ENCODE measurements at places on chromosomes 6 and 20.
A peak's percentile ranks its signal among the peaks of the same experiment; 100 is the strongest.

GRCh38 chr6:16130932-16131387 lies 2.1 kb downstream of the MYLIP start:
- peaks cover 48% of the 10 kb centered on the region for H3K4me1 ChIP-seq
- H3K36me3 ChIP-seq: peaks cover 11% of the 10 kb centered on the region
- peak overlapping the region; percentile 99 for H3K4me3 ChIP-seq
- peaks cover 15% of the 10 kb centered on the region for H3K27me3 ChIP-seq
- DNase-seq: peak; percentile 43

- DNase-seq: no peak
- no peak overlapping the region for H3K4me3 ChIP-seq
- H3K27me3 ChIP-seq: peaks cover 5% of the 10 kb centered on the region
- H3K4me1 ChIP-seq: no peaks in the 10 kb centered on the region
Observed at GRCh38 chr6:22236626-22237414, 60.0 kb downstream of the PRL start.

GRCh38 chr6:57222743-57223077 lies 603 bp upstream of the RAB23 start:
- H3K27me3 ChIP-seq: peaks cover 47% of the 10 kb centered on the region
- peaks cover 15% of the 10 kb centered on the region for H3K4me1 ChIP-seq
- peak overlapping the region; percentile 100 for H3K4me3 ChIP-seq
- peaks cover 2% of the 10 kb centered on the region for H3K36me3 ChIP-seq
- peak; percentile 4 for DNase-seq

GRCh38 chr6:70124882-70125545 lies 177.9 kb downstream of the COL9A1 start:
- no peaks in the 10 kb centered on the region for H3K36me3 ChIP-seq
- H3K27ac ChIP-seq: no peak overlapping the region
- DNase-seq: no peak

DNA sequence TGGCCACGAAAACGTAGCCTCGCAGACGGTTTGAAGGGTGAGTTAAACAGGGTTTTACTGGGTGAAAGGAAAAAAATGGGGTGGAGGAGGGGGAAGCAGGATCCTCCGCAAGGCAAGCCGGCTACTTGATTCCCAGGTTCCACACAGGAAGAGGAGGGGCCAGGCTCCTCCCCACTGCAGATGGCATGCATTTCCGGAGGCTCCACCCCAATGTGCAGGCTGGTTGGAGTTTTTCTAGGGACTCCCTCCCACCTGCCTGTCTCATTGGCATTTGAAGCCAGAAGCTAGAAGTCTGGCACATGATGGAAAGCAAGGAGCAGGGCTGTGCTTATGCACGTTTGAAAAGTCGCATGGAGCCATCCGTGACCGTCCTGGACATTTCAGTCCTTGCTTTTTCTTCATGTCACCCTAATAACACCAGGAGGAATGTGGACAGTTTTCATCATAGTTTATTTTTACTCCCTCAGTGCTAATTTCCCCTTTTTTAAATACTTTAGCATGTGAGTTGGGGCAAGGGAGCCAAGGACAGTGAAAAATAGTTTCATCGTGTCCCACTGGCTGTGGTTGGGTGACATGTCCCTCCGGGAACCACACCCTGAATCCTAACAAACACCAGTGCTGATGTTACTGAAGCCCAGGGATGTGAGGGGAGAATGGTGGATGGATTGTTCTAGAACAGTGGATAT lies 100.1 kb upstream of the INSM1 start:
- peaks cover 12% of the 10 kb centered on the region for H3K27me3 ChIP-seq
- H3K4me3 ChIP-seq: no peak overlapping the region
- H3K4me1 ChIP-seq: no peaks in the 10 kb centered on the region
- no peak for DNase-seq
- no peak overlapping the region for H3K27ac ChIP-seq

DNA sequence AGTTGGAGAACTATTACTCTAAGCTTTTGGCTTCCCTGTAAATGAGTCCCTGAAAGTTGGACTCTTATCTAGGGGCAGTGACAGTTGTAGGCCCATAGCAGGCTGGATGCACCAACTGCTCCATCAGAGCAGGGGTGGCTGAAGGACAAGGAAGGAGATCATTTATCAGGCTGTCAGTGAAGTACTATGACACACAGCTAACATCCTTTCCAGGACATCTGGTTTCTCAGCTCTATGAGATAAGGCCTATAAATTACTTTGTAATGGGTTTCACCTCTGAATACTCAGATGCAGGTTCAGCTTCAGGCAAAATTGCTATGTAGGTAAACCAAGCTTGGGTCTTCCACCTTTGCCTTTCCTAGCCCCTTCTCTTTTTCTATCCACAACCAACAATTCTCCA lies 468.5 kb downstream of the KIF16B start:
- no peak overlapping the region for H3K27ac ChIP-seq
- H3K27me3 ChIP-seq: no peaks in the 10 kb centered on the region
- H3K4me1 ChIP-seq: no peaks in the 10 kb centered on the region
- H3K36me3 ChIP-seq: no peaks in the 10 kb centered on the region
- no peak for DNase-seq

DNA sequence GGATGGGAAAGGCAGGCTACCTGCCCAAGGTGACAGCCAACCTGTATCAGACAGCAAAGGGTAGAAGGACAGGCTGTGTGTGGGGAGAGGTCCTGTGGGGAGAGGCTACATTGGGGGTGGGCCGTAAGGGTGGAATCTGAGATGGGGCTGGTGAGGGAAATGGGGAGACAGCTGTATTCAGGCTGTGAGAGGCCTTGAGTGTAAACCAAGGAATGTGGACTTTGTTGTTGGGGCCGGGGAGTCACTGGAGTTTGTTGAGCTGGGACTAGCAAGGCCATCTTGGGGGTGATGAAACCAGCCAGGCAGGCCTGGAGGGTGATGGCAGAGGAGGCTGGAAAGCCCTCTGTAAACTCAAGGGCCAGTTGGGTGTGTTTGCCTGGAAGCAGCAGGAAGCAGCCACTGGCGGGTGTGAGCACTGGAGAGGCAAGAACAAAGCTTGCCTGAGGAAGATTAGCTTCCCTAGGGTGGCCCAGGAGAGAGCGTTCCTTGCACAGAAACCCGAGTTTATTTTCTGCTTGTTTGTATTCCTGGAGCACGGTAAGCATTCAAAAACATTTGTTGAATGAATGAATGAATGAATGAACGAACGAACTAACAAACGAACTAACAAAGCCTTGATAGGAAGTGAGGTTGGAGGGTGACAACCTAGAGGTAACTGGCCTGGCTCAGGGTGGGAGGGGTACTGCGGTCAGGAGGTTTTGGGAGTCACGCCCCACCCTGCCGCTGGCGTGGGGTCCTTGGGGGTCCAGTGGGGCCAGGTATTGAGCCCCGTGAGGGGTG lies 18.9 kb downstream of the TTBK1 start:
- no peak overlapping the region for H3K4me3 ChIP-seq
- DNase-seq: no peak
- H3K27ac ChIP-seq: no peak overlapping the region
- H3K4me1 ChIP-seq: peaks cover 10% of the 10 kb centered on the region
- no peaks in the 10 kb centered on the region for H3K27me3 ChIP-seq

DNA sequence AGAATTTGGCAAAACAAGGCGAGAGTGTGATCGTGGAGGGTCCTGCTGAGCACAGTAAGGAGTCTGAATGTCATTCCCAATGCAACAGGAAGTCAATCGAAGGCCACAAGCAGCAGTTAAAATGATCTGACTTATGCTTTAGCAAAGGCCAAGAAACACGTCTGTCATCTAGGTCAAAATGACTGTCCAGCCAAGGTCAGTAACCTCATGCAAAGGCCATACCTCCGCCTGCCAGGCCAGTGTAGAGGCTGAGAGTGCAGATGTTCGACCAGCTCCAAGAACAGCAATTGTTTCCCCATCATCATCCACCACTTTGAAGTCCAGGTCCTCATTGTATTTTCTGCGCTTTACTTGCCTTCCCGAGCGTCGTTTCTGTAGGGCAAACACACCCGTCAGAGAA lies 105.6 kb downstream of the CHD6 start:
- no peak overlapping the region for H3K27ac ChIP-seq
- peaks cover 13% of the 10 kb centered on the region for H3K4me1 ChIP-seq
- peaks cover 2% of the 10 kb centered on the region for H3K36me3 ChIP-seq
- H3K27me3 ChIP-seq: no peaks in the 10 kb centered on the region
- DNase-seq: no peak

- DNase-seq: no peak
- H3K27me3 ChIP-seq: no peaks in the 10 kb centered on the region
- no peak overlapping the region for H3K27ac ChIP-seq
- H3K4me3 ChIP-seq: no peak overlapping the region
Observed at GRCh38 chr20:4985658-4986057, 15.7 kb downstream of the SLC23A2 start.

DNA sequence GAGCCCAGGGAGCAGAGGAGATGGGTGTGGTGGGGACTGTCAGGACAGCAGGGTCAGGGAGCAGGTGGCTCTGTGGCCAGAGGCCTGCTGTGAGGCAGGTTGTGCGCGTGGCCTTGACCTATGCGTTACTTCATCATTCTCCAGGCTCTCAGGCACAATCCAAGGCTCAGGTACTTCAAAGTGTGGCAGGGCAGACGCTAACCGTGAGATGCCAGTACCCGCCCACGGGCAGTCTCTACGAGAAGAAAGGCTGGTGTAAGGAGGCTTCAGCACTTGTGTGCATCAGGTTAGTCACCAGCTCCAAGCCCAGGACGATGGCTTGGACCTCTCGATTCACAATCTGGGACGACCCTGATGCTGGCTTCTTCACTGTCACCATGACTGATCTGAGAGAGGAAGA lies 535 bp downstream of the NCR2 start:
- H3K27me3 ChIP-seq: no peaks in the 10 kb centered on the region
- H3K4me3 ChIP-seq: no peak overlapping the region
- no peak overlapping the region for H3K27ac ChIP-seq
- H3K4me1 ChIP-seq: peaks cover 47% of the 10 kb centered on the region
- DNase-seq: peak; percentile 16
- no peaks in the 10 kb centered on the region for H3K36me3 ChIP-seq

- DNase-seq: no peak
- no peaks in the 10 kb centered on the region for H3K4me1 ChIP-seq
- no peaks in the 10 kb centered on the region for H3K27me3 ChIP-seq
- H3K4me3 ChIP-seq: no peak overlapping the region
- no peak overlapping the region for H3K27ac ChIP-seq
Observed at GRCh38 chr20:14634665-14635064, 297.3 kb upstream of the FLRT3 start.

- peaks cover 4% of the 10 kb centered on the region for H3K36me3 ChIP-seq
- peaks cover 58% of the 10 kb centered on the region for H3K27me3 ChIP-seq
- H3K27ac ChIP-seq: no peak overlapping the region
- H3K4me1 ChIP-seq: peaks cover 12% of the 10 kb centered on the region
- DNase-seq: no peak
Observed at GRCh38 chr6:166637812-166638572, 10.9 kb upstream of the RPS6KA2 start.

DNA sequence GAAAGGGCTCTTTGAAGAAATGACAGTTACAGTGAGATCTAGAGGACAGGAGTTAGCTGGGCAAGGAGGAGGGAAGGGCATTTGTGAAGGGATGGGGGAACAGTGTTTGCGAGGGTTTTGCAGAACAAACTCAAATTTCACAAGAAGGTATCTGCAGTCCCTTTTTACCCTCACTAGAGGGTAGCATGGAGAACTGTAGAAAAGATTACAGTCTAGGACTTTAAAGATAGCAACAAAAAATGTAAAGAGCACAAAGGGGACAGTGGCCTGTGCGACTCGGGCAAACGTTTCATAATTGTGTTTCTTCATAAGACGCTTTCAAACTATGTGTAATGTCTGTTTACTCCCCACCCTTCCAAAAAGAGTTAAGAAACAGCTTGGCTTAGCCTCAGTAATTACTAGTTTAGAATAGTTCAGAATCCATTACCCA lies 21.2 kb upstream of the ASXL1 start:
- peaks cover 21% of the 10 kb centered on the region for H3K36me3 ChIP-seq
- no peak for DNase-seq
- H3K27ac ChIP-seq: no peak overlapping the region
- peaks cover 49% of the 10 kb centered on the region for H3K4me1 ChIP-seq
- H3K4me3 ChIP-seq: no peak overlapping the region

DNA sequence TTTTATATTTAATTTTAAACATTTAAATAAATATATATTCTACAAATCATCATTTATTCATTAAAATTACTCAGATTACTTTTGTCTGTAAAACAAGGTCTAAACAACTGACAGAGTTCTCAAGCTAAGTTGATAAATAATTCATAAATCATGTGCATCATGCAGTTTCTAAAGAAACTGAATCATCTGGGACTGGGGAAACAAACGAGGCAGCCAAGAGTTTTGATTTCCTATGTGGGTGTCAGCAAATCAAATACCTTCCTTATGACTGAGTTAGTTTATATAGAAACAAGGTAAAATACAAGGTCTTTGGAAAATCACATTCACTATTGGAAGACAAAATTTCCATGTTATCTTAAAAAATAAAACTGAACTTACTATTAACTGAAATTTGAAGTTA lies 149.9 kb upstream of the BEND6 start:
- no peak overlapping the region for H3K4me3 ChIP-seq
- no peaks in the 10 kb centered on the region for H3K4me1 ChIP-seq
- DNase-seq: no peak
- H3K27ac ChIP-seq: no peak overlapping the region

DNA sequence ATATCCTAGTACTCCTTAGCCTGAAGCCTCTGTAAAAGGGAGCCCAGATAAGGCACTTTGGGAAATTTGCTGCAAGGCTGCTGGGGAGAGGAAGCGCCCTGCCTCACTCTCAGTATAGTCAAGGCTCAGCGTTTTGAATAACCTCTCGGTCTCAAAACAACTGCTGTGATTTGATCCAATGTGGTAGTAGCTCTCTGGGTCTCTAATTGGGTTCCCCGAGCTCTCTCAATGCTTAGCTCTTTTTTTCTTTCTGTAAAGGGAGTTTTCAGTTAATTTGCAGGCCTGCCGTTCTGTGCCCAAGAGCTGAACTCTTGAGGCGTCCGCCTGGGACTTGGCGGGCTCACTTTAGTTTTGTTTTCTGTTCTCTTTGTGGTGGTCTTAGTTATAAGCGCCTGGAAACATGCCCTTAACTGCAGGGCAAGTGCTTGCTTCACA lies 41.2 kb downstream of the ZHX3 start:
- no peaks in the 10 kb centered on the region for H3K36me3 ChIP-seq
- H3K27ac ChIP-seq: no peak overlapping the region
- no peaks in the 10 kb centered on the region for H3K4me1 ChIP-seq
- peak overlapping the region; percentile 1 for H3K4me3 ChIP-seq
- no peaks in the 10 kb centered on the region for H3K27me3 ChIP-seq

DNA sequence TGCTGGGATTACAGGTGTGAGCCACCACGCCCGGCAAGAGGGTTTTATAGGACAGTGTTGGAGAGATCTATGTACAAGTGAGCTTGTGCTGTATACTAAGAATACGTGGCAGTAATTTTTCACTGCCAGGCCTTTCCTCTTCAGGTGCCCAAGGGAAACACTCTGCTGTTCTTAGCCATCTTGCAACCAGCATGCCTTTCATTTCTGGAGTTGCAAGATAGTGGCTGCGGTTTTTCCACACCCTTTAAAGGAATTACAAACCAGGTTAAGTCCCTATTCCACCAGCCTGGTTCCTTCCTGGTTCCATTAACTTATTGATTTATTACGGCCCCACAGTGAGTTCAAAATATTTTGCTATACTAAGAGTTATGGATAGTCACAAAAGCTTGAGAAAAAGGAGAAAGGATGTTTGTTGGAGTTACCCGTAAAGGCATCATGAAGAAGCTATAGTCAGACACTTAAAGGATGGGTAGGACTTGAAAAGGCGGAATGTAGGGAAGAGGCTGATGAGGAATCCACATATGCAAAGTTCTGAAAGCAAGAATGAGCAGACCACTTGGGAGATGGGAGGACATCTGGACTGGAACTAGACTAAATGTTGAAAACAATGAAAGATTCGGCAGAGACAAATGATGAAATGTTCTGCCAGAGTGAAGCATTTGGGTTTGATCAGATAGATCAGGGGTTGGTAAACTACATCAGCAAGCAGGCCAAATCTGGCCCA lies 61.4 kb upstream of the ASIP start:
- no peaks in the 10 kb centered on the region for H3K36me3 ChIP-seq
- no peak overlapping the region for H3K4me3 ChIP-seq
- peaks cover 7% of the 10 kb centered on the region for H3K27me3 ChIP-seq
- DNase-seq: no peak
